T47D (cell line): ENCODE measurements at places on chromosomes 2 and 18.

DNA sequence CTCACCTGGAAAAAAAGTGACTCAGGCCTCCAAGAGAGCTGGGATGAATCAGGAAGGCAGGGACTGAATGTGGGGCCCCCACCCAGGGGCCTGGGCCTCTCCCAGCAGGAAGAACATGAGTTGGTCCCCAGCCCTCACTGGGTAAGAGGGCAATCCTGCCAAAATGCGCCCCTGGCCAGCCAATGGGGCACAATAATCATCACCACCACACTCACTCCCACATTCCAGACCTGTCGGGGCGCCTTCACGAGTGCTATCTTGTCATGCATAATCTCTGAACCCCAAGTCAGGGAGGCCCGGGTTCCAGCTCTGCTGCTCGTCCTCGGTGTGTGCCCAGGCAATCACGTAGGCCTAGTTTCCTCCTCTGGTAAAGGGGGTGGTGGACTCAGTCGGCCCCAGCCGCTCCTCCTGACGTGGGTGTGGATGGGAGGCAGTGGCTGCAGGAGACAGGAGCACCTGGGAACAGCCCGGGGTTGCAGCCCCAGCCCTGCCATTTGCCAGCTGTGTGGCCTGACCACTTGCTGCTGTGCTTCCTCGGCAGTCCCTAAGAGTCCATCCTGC lies 115.1 kb downstream of the CYP26B1 start:
- DNase-seq, result no peak

GRCh38 chr2:229141424-229142025 lies 129.6 kb downstream of the PID1 start:
- no peak for DNase-seq

- DNase-seq, result no peak
Measured at GRCh38 chr2:237198164-237198855, 112.6 kb downstream of the COPS8 start.

- DNase-seq, result no peak
Measured at GRCh38 chr2:170362313-170362870, 184.4 kb downstream of the MYO3B start.

DNA sequence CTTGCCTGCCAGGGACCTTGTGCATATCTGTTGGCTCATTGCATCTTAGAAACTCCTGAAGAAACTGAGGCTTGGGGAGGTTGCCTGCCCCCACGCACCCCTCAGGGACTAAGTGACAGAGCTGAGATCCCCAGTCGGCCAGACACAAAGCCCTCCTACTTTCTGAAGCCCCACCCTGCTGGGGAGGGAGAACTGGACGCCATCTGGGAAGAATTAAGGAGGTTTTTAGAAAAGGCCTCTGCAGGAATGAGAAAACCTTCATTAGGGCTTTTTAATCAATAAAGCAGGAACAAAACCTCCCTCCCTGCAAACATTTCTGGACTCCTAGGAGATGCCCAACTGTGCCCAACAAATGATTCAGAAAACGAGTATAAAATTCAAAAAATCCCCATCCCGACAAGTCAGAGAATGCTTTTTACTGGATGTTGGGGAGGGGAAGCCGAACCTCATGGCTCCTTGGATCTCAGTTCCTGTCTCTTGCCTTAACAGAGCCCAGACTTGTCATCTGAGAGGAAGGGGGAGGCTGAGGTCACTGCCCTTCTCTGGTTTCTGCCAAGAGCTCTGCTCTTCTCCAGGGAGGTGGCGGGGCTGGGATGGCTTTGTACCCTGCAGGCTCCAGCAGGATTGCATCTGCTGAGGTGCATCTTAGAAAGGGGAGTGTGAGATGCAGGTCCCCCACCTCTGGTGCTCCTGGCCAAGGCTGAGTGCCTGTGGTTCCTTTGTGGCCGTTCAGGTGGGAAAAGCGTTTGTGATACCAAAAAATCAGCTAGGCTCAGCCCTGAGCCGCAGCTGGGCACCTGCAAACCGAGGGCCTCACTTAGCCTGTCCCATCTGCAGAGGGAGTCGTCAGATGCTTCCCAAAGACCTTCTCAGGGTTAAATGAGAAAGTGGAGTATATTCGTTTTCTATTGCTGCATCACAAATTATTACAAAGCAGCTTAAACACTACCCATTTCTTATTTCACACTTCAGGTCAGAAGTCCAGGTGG lies 142.4 kb downstream of the ZFP36L2 start:
- no peak for DNase-seq

GRCh38 chr2:9650119-9650821 lies 19.5 kb upstream of the YWHAQ start:
- no peak for DNase-seq
